Activated CD4-positive, alpha-beta T cell treated with anti-CD3 and anti-CD28 coated beads, Interleukin-2, amount 50 U/mL, for 16 hours (primary cell): ENCODE measurements at places on chromosomes 16 and 17.

GRCh38 chr17:76501018-76501826 lies at the start of gene RHBDF2:
Gene RHBDF2 (minus strand): TSS chr17:76501423. CDS start chr17:76481524, 19,899 bp downstream.
- peak; percentile 96 for DNase-seq

DNA sequence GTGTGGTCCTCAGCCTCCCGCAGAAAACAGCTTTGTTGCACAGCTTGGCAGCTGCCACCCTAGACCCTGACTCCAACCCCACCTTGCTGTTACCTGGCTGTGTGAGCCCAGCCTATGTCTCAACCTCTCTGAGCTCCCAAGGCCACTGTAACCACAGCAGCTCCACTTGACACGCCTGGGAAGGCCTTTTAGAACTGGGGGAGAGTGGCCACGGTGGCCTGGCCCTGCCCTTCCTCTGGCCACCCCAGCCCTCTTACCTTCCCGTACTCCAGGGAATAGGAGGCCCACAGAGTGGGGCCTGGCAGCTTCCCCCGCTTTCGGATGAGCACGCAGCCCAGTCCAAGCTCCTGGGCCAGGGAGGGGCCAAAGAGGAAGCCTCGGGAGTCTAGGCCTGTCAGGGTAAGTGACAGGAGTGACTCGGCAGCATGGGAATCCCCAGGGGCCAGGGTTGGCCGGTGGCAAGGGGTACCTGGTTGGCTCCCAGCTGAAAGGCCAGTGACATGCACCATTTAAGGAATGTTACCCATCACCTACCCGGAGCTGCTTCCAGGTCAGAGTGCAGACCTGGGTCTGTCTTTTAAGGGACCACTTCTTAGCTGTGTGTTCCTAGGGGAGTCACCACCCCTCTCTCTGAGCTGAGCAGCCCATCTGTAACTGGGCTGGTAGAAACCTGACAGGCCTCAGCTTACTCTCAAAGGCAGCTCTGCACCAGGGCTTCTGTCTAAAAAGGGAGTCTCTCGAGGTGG lies 1.4 kb downstream of the APRT start:
- DNase-seq = peak; percentile 61

DNA sequence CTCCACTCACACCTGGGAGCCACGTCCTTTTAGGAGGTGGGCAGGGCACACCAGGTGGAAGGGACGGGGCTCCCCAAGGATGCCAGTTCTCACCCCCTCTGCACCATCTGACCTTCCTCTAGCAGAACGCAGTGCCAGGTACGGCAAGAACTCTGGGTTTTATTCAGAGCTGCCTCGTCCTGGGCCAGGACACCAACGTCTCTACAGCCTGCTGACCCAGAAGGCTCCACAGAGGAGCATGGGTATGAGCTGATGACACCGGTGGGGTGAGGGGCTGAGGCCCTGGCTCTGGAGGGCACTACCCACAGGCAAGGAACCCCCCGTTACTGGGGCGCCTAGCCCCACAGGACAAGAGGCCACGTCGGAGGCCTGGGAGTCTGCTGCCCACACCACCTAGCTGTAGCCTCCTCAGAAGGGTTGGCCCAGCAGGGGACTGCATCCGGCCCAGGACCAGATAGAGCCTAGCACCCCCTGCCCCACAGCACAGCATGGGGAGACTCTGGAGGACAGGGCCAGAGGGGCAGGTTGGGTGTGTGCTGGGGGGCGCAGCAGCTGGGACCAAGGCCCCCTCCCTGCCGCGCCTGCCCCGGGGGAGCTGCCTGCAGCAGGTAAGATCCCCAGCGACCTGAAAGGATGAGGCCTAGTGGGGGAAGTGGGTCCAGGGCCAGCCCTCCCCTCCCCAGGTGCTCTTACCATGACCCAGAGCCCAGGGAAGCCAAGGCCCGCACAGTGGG lies 13.9 kb downstream of the BCAR1 start:
- no peak for DNase-seq

GRCh38 chr17:4553669-4554068 lies 1.5 kb downstream of the MYBBP1A start:
- DNase-seq = no peak

- no peak for DNase-seq
These were observed 15.3 kb upstream of the GAA start for GRCh38 chr17:80086081-80086480.

- peak; percentile 24 for DNase-seq
These were observed 6.4 kb downstream of the CUEDC1 start for GRCh38 chr17:57948555-57949420.

DNA sequence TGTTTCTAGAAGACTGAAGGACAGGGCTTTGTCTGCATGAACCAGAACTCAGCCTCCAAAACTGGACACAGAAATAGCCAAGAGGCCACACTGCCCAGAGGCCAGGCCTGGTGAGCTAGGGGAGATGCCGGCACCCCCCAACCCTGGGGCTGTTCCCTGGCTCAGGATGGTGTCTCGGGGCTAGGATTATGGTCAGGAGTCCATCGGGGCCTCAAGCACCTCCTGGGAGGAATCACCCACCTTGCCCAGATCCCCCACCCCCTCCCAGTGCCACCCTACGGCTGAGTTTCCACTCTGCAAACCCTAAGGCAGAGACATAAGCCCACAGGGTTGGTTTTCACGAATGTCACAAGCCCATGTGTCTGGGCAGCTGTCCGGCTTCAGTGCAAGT lies 37.2 kb downstream of the SLC7A5 start:
- DNase-seq = no peak
